ENCODE measurements at places on chromosomes 11 and 22.

DNA sequence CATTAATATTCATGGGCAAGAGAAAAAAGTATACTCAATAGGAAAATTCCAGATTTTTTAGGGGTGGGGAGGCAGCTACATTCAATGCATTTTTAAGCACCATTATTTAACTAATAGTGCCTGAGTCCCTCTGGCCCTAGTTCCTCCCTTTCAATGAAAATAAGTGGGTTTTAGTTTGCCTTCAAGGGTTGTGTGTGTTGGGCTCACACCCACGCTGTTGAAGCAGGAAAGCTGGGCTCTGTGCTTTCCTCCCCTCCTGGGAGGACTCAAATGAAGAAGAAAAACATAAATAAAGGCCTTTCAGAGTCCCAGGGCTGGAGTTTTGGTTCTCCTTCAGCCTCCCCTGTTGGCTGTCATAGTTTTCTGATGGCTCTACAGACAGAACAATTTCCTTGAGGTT is 366.2 kb downstream of the MIAT start:
- no peak for DNase-seq

DNA sequence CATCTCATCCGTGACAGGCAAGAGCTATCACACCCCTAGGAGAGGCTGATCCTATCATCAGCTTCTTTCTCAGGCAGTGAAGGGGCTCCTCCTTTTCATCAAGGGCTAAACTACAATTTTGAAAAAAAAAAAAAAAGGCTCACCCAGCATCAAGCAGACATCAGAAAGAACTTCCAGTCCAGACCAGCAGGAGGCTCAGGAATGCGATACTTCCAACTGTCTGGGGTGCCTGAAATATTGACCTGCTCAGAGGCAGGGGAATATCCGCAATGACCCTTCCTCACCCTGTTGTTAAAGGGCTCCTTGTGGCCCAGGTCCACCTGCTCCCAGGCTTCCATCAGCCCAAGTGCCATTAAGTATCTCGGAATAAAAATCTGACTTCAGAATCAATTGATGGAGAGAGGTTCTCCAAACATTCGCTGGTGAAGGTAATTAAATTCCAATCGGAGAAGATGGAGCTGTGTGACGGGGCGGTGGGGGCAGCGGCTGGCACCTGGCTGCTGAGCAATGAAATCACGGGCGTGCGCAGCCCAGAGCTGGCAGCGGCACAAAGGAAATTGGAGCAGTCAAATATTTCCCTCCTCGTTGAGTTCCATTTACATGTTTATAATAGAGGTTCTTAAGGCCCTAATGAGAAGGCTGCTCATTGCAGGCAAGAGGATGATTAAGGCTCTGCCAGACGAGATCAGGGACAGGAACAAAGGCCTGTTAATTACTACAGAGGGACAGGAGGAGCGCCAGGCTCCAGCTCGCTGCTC is 69.0 kb upstream of the THY1 start:
- DNase-seq: no peak

GRCh38 chr11:11898648-11899047 is 56.9 kb downstream of the USP47 start:
- no peak for DNase-seq

- peak; percentile 92 for DNase-seq
Measured at GRCh38 chr22:28582806-28583205, 96.8 kb downstream of the TTC28 start.

DNA sequence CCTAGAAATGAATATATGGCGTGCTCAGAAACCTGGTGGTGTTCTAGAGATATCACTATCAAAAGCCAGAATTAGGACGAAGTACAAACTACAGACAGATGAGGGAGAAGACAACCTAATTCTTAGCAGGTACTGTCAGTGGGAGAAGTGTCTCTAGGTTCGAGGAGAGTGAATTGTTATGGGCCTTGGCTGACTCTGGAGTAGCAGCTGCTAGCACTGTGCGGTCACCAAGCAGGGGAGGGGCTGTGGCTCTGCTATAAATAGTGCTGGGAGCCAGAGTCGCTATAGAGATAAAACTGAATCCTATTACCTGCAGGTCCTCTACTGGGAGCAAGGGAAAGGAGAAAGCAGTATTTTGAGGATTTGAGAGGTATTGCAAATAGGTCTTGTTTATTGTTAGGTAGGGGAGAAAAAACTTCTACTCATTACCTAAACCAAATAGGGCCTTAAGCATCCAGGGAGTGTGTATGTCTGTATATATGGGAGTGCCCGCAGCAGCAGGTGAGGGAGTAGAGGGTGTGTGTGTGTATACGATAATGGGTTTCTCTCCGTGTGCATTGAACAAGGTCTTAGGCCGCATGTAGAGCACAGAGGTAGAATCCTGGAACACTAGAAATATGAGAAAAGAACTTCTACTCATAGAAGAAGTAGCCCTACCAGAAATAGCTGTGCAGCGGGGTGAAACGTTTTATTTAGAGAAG is 2.2 kb downstream of the MADD start:
- no peak for DNase-seq

DNA sequence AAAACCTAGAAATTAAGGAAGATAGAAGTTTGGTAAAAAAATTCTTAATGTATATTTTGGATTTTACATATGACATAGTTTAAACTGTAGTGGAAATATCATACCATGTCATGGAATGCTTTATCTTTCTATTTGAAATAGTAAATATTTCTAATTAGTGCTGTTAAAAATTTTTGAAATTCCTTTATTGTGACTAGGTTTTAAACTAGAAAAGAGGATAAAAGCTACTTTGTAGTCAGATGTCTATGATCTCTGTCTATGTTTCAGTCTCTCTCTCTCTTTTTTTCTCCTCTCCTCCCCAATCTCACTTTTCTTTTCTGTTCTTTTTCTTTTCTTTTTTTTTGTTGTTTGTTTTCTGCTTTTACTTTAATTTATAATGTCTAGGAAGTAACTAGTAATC is 226.2 kb downstream of the TMEM135 start:
- DNase-seq: no peak

DNA sequence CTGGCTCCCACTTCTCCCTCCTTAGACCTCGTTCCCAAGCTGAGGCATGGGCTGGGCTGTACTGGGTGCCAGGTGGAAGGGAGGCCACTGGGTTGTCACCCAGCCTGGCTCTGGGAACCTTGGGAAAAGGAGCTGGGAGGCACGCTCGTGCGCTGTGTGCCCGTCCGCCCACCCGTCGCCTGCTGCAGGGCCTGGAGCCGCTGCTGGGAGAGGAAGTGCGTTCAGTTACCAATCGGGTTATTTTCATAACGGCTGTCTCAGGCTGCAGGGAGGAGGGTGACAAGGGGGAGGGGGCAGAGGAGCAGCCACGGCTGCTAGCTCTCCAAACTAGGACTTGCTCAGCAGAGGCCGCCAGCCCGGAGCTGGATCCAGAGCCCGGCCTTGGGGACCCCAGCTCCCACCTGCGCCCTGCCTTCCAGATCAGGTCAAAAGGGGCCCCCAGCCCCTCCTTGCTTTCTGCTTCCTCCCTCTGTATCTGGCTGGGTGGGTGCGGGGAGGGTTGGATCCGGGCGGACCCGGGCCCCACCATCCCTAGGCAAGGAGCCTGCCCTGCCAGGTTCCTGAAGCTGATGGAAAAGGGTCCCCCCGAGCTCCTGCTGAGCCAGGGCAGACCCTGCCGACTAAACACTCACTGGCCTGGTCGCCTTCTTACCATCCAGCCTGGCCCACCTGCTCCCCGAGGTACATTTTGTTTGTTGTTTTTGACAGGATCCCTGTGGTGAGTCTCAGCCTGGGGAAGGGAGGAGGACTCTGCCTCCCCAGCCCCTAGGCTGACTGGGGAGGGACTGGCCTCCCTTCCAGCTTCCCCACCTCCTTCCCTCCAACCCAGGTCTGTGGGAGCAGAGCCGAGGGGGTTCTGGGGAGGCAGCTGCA is 14.3 kb downstream of the DGKZ start:
- DNase-seq: peak; percentile 38

DNA sequence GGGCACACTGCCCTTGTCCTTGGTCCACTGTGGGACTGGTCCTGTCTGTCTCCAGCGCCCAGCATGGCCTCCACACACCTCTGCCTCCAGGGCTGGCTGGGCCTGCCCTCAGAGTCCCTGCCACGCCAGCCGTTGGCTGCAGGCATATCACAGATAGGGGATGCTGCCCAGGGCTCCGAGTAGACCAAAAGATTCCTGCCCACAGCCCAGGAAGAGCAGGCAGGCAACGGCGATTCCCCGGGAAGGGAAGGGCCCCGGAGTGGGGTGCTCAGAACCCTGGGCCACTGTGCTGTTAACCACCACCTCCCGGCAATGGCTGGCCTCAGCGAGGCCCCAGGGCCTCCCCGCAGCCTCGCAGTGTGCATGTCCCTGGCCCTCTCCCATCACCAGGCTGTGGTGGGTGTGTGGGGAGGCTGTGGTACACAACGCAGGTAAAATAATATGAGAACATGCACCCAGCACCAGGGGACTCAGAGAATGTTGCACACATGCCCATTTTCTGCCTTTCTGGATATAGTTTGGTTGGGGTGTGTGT is 2.2 kb downstream of the IFITM5 start:
- no peak for DNase-seq

DNA sequence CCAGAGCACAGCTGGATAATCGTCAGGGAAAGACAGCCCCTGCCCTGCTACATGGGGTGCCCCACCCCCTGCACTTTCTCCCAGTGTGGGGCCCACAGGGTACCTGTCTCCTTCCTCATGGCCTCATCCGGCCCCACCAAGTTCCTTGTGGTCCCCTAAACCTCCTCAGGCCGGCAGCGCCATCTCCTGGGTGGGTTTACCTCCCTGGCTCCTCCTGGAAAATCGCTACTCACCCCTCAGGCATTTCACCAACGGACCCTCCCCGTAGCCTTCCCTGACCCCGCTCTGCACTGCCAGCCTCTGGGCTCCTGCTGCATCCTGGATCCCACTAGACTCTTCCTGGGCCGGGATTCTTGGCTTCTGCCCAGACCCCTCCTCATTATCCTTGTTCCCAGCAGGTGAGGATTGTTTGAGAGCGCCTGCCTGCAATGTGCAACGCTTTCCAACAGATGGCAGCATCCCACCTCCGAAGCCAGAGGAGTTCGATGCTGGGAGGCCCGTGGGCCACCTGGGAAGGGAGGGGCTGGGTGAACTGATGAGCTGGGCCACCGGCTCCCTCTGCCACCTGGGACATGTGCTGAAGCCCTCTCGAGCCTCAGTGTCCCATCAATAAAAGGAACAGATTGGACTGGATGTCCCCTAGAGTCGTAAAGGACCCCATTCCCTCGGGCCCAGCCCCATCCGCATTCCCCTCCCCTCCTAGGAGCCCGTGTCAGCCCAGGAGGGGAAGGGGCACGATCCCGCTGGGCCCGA is 44.2 kb upstream of the TTLL12 start:
- DNase-seq: peak; percentile 33

- no peak for DNase-seq
Measured at GRCh38 chr11:122617297-122617696, 38.2 kb upstream of the UBASH3B start.

DNA sequence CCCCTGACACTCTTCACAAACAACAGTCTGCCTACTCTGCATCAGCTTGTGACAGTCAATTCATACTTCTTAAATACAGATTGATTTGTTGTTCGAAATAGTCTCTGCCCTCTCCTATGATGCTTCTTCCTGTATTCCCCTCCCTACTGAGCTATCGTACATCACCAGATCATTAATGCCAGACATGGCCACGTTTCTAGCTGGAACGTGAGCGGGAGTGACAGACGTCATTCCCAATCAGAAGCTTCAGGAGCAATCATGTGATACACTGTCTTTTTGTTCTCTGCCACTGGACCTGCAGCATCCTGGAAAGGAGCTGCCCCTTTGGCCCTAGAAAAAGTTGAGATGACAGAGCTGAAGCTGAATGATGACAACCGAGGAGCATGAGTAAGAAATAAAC is 48.5 kb downstream of the CSNK2A3 start:
- no peak for DNase-seq

- no peak for DNase-seq
Measured at GRCh38 chr22:22123118-22123959, 121.2 kb upstream of the VPREB1 start.

- DNase-seq: peak; percentile 30
Measured at GRCh38 chr11:12149672-12150225, 39.4 kb downstream of the MICAL2 start.

GRCh38 chr11:18650859-18651557 is 16.9 kb upstream of the SPTY2D1 start:
- peak; percentile 68 for DNase-seq

DNA sequence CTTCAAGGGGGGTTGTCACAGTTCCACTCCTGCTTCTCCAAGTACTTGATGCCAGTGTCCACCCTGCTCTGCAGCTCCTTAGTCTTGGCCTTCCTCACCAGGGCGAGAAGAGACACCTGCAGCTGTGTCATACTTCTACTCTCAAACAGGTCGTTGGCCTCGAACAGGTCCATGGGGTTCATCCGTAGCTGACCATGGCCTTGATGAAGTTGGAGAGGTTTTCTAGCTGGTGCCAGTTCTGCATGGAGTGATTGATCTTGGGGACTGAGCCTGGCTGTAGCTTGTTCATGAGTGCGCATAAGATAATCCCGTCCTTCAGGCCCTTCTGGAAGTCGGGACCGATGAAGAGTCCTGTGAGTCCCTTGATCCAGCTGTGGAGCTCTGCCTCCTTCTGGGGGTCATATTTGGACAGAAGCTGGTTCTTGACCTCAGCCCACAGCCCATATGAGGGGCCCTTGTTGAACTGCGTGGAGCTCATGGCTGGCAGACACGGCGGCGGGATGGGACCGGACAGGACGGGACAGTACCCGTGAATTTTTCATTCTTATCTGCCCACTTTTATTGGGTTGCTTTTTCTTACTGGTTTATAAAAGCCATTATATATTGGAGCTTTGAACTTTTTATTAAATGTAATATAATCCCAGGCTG is 33.4 kb upstream of the HORMAD2 start:
- DNase-seq: no peak

DNA sequence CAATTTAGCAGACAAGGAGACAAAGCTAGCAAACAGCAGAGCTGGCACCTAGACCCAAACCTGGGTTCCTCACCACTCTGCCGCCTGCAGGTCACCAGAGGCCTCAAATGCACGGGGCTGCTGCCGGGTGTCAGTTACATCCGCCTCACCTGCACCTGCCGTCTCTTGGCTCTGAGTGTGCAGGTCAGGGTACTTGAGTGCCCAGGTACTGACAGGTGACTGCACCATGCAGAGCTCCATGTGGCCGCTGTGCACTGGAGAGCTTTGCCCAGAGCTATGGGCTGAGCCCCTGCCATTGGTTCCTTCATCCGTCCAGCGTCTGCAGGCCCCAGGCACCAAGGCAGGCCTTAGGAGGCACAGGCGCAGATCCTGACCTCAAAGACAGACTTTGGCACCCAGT is 35.0 kb downstream of the PDGFB start:
- DNase-seq: no peak

Data from fibroblast of upper back skin (primary cell).